ENCODE measurements at places on chromosomes 3 and 15. TPM values are rescaled to one million over a fixed set of nuclear protein-coding genes. Genes with fewer than 3 reads are reported as not detected.

NEIL1 gene
- 11.8 TPM for total RNA-seq

GRCh38 chr3:19149368-19149767, 1.1 kb downstream of the KCNH8 start:
- no peak for DNase-seq

- no peak for DNase-seq
Observed at GRCh38 chr3:37598808-37599581, 262.7 kb upstream of the CTDSPL start.

- no peak for DNase-seq
Observed at GRCh38 chr3:54176106-54176505, 53.8 kb downstream of the CACNA2D3 start.

Data from glutamatergic neuron (in vitro differentiated cells).